ENCODE measurements at places on chromosomes 6 and 20.

- DNase-seq: no peak
These were observed 16.0 kb downstream of the HTR1B start for GRCh38 chr6:77447254-77447653.

DNA sequence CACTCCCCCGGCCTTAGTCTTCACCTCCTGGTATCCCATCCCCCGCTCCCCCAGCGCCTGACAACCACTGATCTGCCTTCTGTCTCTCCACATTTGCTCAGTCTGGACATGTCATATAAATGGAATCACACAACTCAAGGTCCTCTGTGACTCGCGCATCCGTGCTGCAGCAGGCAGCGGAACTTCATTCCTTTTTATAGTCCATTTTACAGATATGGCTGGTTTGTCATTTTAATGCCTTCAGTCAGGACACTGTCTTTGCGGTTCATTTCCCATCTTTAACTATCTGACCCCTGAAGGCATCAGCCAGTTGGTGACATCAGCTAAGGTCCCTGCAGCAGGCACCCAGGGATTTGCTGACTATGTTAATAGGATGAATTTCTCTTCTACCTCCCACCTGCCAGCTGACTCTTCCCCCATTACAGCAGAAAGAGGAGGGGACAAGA is 125.7 kb downstream of the ZMYND8 start:
- no peak for DNase-seq

GRCh38 chr6:2872423-2873358 is 30.4 kb downstream of the SERPINB9 start:
- no peak for DNase-seq

DNA sequence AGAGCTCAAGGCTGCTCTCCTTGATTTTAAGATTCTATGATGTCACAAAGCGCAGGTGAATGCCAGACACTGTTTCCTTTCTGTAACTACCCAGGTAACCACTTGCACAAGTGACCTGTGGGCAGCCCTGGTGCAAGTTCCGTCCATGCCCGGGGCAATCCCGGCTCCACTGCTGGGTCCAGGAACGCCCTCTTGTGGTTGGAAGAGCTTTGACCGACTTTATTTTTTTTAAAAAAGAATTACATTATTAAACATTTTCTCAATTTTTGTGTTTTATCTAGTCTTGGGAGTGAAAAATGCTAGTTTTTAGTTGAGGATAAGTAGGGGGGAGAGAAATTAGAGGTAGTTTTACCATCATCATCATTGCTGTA is 695.2 kb downstream of the QKI start:
- no peak for DNase-seq

DNA sequence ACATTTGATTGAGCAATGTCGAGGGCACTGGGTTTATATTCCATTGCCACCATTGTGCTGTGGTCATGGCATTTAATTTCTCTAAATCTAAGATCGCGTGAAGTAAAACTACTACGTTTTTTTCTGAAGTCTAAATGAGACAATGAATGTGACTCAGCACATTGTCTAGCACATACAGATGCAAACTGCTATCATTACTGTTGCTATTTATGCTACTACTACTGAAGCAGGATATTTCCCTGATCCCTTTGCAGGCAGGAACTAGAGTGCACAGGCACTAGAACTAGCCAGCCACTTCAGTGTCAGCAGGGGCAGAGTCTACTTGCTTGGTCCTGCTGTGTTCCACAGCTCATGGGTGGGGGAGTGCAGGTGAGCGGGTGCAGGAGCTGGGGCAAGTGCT is 449.7 kb downstream of the CDKAL1 start:
- no peak for DNase-seq

DNA sequence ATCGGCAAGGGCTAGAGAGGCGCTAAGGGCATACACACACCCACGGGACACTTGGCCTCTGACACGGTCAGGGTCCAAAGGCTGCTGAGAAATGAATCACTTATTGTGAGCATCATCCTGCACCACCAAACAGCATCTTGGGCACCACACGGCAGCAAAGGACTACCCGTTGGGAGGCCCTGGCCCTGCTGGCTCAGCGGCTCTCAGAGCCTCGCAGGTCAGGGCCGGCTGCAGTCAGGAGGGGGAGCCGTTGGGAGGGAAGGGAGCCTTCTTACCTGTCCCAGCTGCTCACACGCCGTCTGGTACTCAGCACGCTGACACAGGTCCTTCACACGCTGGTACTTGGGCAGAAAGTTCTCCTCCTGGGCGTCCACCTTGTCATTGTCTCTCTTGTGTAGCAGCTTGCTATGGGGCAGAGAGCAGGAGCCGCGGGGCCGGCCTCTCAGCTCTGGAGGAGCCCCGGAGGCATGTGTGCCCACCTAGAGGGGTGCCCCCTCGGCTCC is 109.0 kb downstream of the SULF2 start:
- DNase-seq: no peak

DNA sequence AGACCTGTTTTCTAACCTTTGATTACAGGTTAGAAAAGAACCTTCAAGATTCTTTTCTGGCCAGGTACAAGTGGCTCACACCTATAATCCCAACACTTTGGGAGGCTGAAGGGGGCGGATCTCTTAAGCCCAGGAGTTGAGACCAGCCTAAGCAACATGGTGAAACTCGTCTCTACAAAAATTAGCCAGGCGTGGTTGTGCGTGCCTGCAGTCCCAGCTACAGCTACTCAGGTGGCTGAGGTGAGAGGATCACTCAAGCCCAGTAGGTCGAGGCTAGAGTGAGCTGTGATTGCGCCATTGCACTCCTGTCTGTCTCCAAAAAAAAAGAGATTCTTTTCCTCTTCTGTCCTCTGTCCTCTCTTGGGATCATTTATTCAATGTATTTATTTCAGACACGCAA is 14.5 kb downstream of the PPIL1 start:
- DNase-seq: no peak
